ENCODE measurements at places on chromosomes 6 and 20.

GRCh38 chr6:3512832-3513231 is 56.0 kb upstream of the SLC22A23 start:
- no peak for DNase-seq

- DNase-seq = no peak
Measured at GRCh38 chr6:167647306-167647705, 179.4 kb upstream of the AFDN start.

DNA sequence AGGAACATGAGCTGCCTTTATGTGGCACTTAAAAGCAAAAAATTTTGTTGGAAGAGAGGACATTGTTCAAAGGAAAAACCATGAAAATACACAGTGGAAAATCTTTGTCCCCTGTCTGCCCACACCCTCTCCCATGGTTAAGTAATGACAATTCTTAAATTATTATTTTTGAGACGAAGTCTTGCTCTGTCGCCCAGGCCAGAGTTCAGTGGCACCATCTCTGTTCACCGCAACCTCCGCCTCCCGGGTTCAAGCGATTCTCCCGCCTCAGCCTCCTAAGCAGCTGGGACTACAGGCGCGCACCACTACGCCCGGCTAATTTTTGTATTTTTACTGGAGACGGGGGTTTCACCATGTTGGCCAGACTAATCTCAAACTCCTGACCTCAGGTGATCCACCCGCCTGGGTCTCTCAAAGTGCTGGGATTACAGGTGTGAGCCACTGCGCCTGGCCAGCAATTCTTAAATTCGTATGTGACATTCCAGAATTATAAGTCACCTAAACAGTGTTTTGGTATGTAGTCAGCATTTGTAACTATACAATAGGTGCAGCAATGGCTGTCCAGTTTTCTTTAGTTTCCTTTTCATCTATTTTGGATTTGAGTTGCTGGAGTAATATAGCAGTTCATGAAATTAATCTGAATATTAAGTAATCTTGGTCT is 636 bp upstream of the SSR1 start:
- no peak for DNase-seq

- no peak for DNase-seq
Measured at GRCh38 chr6:108874470-108875160, 26.4 kb downstream of the ARMC2 start.

GRCh38 chr20:61525781-61526431 is 273.8 kb downstream of the CDH4 start:
- no peak for DNase-seq

DNA sequence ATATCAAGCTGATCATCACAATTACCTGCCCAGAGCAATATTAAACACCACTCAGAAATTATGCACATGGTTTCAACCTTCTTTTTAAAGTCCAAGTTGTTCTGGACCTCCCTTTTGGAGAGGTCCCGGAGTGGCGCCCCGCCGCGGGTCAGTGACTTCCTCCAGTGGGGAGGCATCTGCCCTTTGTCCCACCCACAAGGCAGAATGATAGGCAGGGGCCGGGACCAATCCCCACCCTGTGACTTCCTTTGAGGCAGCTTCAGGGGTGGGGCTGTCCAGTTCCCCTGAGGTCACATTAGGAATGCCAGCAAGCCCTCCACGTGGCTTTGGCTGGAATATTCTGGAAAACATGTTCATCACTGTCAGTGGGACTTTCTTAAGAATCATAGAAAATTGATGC is 207.0 kb downstream of the ANKRD60 start:
- no peak for DNase-seq
